ENCODE measurements at places on chromosomes 2 and 18.

DNA sequence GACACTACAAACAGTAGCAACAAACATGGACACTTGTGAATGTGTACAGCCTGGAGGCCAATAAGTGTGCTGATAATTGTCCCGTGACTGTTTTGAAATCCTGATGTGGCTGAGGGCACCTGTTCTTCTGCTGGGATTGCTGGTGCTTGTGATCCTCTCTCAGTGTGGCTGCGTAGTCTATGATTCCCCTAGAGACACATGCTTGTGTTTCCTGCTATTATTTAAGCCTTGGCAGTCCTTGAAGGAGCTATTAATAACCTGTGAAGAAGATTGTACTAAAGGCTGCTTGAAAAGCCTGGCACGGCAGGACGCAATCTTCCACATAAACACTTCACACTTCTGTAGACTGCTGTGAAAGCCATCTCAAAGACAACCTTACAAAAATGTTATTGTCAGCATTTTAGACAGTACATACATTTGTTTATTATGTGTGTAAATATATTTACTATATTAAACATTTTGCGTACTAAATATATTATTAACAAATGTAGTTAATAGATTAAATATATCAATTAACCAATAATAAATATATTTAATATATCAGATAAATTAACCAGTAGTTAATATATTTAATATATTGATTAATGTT lies 71.4 kb downstream of the GALR1 start:
- H3K27me3 ChIP-seq, result peaks cover 23% of the 10 kb centered on the region
- H3K36me3 ChIP-seq, result no peaks in the 10 kb centered on the region
- no peak overlapping the region for H3K4me3 ChIP-seq
- H3K4me1 ChIP-seq, result no peaks in the 10 kb centered on the region

DNA sequence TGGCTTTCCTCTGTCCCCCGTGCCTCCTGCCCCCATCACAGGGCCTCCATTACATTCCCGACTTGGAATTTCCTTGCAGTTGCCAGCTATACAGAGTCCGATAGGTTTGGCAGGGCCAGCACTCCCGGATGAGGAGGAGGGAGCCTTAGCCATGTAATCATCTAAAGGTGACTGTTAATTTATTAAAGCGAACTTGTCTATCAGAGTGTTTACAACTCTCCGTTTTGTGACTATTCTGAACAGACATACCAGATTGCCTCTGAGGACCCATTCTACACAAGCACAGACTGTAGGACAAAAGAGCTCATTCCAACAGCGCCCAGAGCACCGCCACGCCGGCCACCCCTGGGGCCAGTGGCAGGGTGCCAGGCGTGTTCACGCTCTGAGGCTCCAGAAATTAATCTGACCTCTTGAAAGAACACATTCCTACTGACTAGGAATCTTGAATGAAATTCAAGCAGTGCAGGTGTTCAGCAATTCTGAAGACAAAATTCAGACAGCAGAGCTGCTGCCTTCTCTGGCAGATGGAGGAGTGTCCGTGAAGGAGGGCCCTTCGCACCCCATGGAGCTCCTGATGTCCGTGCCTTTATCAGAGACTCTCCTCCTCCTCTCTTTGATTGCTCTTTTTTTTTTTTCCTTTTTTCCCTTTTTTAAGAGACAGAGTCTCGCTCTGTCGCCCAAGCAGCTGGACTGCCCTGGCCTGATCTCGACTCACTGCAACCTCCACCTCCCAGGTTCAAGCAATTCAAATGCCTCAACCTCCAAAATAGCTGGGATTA lies 58.1 kb upstream of the RALBP1 start:
- H3K4me3 ChIP-seq, result no peak overlapping the region
- no peak for DNase-seq
- no peaks in the 10 kb centered on the region for H3K4me1 ChIP-seq
- H3K27ac ChIP-seq, result no peak overlapping the region
- no peaks in the 10 kb centered on the region for H3K36me3 ChIP-seq

DNA sequence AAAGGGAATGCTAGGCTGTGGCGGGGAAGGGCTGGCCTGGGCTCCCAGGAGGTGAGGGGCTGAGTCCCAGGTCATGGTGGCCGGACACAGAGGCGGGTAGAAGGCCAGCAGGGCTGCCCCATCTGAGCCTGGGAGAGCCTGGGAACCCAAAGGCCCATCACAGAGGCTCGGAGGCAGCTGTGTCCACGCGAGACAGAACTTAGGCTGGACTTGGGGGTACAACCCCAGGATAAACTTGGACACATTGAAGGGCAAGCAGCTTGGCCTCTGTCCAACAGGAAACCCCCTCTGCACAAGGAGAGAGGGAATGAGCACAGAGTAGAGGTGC lies 95.9 kb downstream of the ZFP36L2 start:
- peaks cover 9% of the 10 kb centered on the region for H3K36me3 ChIP-seq
- H3K4me3 ChIP-seq, result no peak overlapping the region
- DNase-seq, result no peak
- peak overlapping the region; percentile 49 for H3K27ac ChIP-seq

DNA sequence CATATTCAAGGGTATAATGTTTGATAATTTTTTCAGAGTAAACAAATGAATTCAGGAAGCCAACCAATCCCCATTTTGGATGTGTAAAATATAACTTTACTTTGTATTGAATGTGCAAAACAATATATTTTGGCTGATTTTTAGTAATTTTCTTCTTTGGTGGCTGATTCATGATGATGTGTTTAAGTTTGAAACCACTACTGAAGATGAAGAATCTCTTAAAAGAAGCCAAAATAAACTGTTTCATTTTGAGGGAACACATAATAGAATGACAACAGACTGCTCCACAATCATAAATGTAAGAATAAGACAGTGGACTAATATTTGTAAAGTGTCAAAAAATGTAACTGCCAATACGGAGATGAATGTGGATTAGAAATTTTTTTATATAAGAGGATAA lies 52.5 kb upstream of the TRIM43 start:
- no peak overlapping the region for H3K27ac ChIP-seq
- no peak for DNase-seq
- no peak overlapping the region for H3K4me3 ChIP-seq
- H3K36me3 ChIP-seq, result peaks cover 4% of the 10 kb centered on the region
- peaks cover 14% of the 10 kb centered on the region for H3K4me1 ChIP-seq

- peak; percentile 76 for DNase-seq
- H3K4me1 ChIP-seq, result peaks cover 5% of the 10 kb centered on the region
- peaks cover 7% of the 10 kb centered on the region for H3K27me3 ChIP-seq
- H3K27ac ChIP-seq, result no peak overlapping the region
- H3K36me3 ChIP-seq, result no peaks in the 10 kb centered on the region
These were observed 89.6 kb upstream of the NPAS2 start for GRCh38 chr2:100730290-100730868.

DNA sequence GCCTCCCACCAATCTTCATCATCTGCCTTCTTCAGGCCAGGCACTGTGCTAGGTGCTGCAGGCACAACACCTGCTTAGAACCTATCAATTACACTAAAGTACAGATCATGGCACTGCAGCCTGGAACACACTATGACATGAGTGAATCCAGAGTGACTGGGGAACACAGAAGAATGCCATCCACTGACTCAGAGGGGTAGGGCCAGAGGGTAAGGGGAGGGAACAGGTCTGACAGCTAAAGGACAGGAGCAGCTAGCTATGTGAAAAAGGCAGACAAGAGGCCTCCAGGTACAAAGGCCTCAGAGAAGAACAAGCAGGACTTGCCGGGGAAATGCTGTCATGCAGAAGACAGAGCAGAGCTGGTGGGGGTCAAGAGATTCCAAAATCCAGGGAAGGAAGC lies 53.3 kb upstream of the ACAA2 start:
- H3K27ac ChIP-seq, result no peak overlapping the region
- no peaks in the 10 kb centered on the region for H3K27me3 ChIP-seq
- no peak for DNase-seq
- no peaks in the 10 kb centered on the region for H3K4me1 ChIP-seq
- H3K36me3 ChIP-seq, result no peaks in the 10 kb centered on the region

DNA sequence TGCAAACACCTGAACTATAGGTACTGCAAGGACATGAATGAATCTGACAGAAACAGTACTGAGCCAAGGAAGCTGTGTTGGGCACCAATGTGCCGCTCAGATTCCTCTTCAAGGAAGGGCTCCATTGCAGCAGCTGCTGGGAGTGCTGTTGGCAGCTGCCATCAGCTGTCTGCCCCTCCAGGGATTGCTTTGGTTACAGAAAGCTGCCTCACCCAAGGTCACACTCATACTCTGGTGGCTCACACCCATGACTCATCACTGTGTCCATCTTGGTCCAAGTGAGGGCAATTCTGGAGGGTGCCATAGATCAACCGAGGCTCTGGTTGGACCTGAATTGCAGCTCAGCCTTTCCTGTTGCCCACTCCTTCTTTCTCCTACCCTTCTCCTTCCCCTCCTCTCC lies 24.4 kb upstream of the TRPM8 start:
- H3K27ac ChIP-seq, result no peak overlapping the region
- no peaks in the 10 kb centered on the region for H3K4me1 ChIP-seq
- H3K4me3 ChIP-seq, result no peak overlapping the region
- DNase-seq, result no peak
- H3K27me3 ChIP-seq, result peaks cover 23% of the 10 kb centered on the region
- no peaks in the 10 kb centered on the region for H3K36me3 ChIP-seq

DNA sequence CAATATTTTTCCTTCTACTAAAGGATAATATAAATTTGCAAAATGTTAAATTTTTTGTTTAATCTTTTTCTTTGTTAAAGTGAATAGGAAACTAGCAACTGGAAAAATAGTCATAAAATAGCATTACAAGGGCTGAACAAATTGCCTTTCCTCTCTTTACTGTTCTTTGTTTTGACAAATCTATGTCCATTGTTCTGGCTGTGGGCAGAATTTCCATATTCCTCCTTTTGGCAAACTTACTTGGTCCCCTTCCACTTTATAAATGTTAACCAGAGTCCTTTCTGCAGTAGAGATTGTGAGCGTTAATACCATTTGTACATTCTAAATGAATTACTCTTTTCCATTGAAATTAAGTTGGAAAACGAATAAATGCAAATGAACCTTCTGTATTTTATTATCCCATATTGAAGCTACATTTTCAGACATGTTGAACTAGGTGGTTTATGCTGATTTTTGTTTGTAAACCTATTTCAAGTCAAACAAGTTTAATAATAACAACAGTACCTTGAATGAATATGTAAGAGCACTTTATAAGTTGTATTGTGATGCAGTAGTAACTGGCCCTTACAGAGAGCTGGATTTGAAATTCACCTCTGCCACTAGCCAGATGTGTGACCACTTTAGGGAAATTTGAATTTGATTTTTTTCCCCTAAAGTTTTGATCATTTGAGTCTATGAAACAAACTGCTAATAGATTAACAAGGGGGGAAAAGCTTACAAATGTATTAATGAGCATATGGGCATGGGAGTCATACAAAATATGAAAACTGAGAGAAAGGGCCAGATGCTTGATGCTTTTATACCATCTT lies 3.3 kb downstream of the RNF125 start:
- no peaks in the 10 kb centered on the region for H3K27me3 ChIP-seq
- DNase-seq, result no peak
- H3K36me3 ChIP-seq, result peaks cover 9% of the 10 kb centered on the region
- peak overlapping the region; percentile 26 for H3K4me3 ChIP-seq
- peak overlapping the region; percentile 21 for H3K27ac ChIP-seq
- peaks cover 54% of the 10 kb centered on the region for H3K4me1 ChIP-seq

GRCh38 chr2:186017278-186017677 lies 278.7 kb downstream of the FSIP2 start:
- DNase-seq, result no peak
- no peaks in the 10 kb centered on the region for H3K4me1 ChIP-seq
- H3K27ac ChIP-seq, result no peak overlapping the region
- H3K27me3 ChIP-seq, result no peaks in the 10 kb centered on the region
- H3K4me3 ChIP-seq, result no peak overlapping the region

GRCh38 chr2:156864325-156864724 lies 393.2 kb upstream of the GALNT5 start:
- DNase-seq, result no peak
- H3K4me3 ChIP-seq, result no peak overlapping the region
- H3K27me3 ChIP-seq, result peaks cover 3% of the 10 kb centered on the region

DNA sequence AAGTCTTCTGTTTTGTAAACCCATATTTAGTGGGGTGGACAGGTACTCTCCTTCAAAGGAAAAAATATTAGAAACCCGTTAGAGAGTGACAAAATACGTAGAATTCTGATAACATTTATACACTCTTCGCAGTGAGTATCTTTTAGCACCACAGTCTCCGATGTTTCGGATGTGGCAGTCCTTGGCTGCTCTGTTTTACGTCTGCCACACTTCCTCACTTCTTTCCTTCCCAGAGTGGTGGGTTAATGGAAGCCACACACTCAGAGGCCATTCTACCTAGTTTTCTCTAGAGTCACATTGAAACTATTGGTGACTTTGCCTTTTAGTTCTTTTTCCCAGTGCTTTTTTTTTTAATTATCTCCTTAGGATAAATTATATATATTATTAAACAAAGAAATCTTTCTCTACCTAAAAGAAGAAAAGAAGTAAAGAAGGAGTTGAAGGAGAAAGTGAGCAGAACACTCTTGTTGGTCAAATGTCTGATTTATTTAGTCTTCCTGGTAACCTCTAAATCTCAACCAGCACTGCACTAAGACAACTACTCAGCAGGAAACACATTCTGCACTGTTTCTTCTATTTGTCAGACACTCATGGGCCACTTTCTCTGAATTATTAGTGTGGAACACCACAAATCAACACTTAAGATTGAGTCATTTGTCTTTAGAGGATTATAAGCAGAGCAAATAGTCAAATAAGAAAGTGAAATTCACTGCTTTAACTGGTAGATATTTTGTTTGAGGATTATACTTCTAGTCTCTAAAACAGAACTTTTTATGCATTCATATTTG lies 451.3 kb upstream of the TMEFF2 start:
- DNase-seq, result no peak
- no peak overlapping the region for H3K4me3 ChIP-seq
- no peak overlapping the region for H3K27ac ChIP-seq
- H3K36me3 ChIP-seq, result no peaks in the 10 kb centered on the region

Measured in activated CD4-positive, alpha-beta T cell treated with anti-CD3 and anti-CD28 coated beads for 36 hours (primary cell).